Panc1 (cell line): ENCODE measurements at places on chromosomes 16 and 17.

GRCh38 chr16:47475786-47476185 lies 14.7 kb downstream of the PHKB start:
- no peak for DNase-seq

DNA sequence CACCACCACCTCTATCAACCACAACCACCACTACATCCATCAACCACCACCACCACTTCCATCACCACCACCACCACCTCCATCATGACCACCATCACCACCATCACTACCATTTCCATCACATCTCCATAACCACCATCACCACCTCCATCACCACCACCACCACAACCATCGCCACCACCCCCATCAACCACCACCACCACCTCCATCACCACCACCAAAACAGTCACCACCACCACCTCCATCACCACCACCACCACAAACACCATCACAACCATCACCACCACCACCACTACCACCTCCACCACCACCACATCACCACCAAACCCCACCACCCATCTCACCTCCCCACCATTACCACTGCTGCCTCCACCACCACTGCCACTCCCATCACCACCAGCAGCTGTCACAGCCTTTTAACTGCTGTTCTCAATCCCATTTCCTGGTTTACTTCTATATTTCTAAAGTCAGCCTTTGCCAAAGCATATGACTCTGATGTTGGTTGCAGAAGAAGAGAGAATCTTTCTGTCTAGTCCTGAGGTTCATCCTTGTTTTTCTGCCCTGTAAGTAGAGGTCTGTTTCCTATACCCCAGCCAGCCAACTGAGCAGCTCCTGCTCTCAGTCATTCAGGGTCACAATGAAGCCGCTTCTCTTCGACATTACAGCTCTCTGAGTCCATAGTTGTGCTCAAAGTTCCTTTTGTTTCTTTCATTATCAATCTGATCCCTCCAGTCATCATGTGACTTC lies 14.0 kb downstream of the MARCHF10 start:
- no peak for DNase-seq

DNA sequence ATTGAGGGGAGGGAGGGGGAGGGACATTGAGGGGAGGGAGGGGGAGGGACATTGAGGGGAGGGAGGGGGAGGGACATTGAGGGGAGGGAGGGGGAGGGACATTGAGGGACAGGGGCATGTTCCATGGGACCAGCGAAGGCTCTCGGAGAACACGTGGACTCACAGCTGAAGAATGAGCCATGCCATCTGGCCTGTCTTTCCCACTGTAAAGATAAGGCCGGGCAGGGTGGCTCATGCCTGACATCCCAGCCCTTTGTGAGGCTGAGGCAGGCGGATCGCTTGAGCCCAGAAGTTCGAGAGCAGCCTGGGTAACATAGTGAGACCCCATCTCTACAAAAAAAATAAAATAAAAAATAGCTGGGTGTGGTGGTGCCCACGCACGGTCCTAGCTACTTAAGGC lies 32.5 kb downstream of the RPH3AL start:
- DNase-seq, result no peak

DNA sequence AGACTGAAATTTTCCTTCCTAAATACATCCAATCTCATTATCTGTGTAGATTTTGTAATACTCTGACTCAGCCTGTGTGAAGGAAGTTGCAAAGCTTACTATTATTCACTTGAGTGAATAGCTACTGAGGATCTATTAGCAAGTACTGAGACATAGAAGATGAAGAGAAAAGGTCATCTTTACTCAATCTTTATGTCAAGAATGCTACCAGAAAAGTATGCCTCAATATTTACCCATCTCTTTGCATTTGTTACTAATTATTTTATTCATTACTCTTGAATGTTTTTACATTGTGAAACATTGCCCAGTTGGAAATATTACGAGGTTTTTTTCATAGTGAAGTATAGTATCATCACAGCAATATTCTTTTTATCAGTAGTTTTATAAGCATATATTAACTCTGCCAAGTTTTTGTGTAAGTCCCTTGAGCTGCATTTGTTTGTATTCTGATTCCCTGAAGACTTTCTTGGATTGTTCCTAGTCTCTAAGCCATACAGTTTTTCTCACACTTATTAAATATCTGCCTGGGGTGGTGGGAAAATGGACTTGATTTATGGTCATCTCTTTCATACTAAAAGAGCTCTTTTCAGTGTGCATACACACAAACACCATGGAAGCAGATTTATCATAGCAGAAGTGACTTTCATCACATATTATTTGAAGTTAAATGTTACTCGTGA lies 110.4 kb downstream of the MRTFB start:
- no peak for DNase-seq

DNA sequence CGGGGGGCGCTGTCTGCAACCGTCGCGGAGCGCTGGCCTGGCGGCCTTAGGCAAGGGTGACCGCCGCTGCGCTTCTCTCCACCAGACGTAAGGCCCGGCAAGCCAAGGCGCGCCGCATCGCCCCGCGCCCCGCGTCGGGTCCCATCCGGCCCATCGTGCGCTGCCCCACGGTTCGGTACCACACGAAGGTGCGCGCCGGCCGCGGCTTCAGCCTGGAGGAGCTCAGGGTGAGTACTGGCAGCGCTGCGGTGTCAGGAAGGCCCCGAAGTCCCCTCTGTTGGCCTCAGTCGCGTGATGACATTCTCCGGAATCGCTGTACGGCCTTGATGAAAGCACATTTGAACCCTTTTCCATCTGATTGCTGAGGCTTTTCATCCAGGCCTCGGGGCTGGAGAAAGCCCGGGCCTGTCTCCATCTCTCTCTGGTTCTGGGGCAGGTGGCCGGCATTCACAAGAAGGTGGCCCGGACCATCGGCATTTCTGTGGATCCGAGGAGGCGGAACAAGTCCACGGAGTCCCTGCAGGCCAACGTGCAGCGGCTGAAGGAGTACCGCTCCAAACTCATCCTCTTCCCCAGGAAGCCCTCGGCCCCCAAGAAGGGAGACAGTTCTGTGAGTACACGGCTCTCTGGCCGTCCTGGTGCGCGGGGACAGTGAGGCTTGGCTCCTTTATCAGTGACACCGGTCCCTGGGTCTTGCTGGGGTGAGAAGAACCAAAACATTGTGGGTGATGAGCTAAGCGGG lies 831 bp downstream of the RPL13 start:
- DNase-seq, result no peak

- no peak for DNase-seq
Observed at GRCh38 chr17:75681289-75681688, 14.2 kb downstream of the SAP30BP start.

DNA sequence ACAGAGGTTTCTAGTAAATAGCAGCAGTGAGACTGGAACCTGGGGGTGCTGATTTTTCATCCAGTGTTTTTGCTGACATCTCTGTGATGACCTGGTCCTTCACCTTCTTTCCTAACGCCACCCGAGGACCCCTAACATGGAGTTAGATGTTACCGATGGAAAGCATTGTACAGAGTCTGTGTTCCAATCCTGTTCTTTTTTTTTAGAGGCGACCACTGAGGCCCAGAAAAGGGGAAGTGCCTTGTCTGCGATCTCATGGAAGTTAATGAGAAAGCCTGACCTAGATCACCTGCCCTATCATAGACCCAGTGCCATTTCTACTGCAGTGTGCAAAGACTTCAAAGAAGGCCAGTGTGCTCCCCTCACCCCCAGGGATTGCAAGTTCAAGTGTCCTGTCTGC lies 362.5 kb downstream of the CA10 start:
- DNase-seq, result no peak

DNA sequence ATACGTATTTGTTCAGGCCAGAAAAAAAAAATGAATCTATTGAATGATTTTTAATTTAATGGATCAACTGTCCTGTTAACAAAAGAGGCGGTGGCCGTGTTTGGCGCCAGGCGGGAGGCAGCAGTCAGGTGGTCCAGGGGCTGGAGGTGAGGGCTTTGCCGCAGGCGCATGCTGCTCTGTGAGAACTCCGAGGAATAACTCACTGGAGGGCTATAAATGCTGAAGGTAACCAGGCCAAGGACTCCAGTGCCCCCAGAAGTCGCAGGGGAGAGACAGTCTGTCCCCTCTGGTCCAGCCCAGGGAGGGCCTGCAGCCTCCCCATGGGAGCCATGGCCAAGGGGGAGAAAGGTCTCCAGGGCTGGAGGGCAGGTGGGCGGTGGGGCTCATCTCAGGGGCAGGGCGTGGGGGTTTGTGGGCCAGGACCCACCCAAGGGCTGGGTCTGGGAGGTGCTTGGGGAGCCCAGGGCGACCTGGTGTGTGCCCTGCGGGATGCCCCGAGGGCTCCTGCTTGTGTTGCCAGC lies 7.1 kb upstream of the BAHCC1 start:
- no peak for DNase-seq

DNA sequence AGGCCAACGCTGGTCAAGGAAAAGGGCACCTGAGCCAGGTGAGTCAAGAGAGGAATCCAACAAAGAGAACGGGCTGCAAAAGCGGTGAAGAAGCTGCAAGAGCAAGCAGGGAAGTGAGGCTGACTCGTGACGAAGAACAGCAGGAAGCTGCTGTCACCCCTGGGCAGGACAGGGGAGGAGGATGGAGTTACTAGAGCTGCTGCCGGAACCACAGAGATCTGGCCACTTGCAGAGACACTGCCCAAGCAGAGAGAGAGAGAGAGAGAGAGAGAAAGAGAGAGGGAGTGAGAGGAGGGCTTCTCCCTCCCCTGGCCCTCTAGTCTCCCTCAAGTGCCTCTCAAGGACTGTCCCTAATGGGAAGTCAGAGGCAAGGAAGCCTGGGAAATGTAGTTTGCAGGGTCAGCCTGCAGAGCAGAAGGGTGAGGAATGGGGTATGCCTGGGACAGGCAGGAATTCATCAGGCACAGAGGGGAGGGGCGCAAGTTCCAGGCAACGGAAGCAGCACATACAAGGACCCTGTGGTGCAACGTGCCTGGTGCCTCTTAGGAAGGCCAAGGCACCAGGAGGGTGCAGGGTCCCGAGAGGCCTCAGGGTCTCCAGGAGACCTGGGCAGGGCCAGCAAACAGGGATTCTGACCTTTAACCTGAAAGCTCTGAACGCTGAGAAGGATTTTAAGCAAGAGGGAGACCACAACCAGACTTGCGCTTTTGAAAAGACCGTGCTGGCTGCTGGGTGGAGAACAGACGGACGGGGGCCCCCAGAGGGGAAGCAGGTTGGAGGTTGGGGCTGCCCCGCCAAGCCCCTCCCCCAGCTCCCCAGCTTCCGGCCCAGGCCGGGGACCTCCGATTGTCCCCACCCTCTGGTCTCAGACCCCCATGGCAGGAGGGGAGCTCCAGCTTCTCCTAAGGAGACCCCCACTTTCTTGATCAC lies 45.8 kb upstream of the CIBAR2 start:
- no peak for DNase-seq

DNA sequence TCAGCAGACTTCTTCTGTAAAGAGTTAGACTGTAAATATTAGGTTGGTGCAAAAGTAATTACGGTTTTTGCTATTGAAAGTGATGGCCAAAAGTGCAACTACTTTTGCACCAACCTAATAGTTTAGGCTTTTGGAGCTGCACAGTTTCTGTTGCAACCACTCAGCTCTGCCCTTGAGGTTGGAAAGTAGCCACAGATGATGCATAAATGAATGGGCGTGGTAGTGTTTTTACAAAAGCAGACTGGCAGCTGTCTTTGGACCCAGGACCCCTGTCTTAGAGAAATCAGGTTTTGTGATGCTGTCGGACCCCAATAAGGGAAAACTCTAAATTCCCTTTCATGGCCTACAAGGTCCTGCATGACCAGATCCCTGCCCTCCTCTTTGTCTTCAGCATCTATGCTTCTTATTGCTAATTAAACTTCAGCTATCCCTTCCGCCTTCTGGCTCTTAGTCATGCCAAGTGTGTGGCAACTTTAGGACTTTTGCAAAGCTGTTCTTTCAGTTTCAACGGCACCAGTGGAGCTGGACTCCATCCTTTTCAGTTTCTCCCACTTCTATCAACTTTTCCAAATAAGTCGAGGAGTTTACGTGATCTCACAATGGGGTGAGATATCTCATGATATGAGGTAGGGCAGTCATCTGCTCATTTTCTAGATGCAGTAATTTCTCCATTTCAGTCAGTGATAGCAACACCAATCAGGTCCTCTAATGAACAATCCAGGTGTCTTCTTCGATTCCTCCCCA lies 232.3 kb downstream of the XYLT1 start:
- no peak for DNase-seq

GRCh38 chr16:64964126-64964540 lies 157.7 kb downstream of the CDH11 start:
- DNase-seq, result no peak

- DNase-seq, result no peak
Observed at GRCh38 chr16:4407543-4408322, 8.7 kb downstream of the CORO7 start.

GRCh38 chr16:12667909-12668308 lies 135.8 kb downstream of the CPPED1 start:
- DNase-seq, result no peak

GRCh38 chr16:49094471-49094870 lies 187.2 kb downstream of the CBLN1 start:
- no peak for DNase-seq

- DNase-seq, result no peak
Observed at GRCh38 chr17:28342313-28342712, 6.8 kb downstream of the TNFAIP1 start.

DNA sequence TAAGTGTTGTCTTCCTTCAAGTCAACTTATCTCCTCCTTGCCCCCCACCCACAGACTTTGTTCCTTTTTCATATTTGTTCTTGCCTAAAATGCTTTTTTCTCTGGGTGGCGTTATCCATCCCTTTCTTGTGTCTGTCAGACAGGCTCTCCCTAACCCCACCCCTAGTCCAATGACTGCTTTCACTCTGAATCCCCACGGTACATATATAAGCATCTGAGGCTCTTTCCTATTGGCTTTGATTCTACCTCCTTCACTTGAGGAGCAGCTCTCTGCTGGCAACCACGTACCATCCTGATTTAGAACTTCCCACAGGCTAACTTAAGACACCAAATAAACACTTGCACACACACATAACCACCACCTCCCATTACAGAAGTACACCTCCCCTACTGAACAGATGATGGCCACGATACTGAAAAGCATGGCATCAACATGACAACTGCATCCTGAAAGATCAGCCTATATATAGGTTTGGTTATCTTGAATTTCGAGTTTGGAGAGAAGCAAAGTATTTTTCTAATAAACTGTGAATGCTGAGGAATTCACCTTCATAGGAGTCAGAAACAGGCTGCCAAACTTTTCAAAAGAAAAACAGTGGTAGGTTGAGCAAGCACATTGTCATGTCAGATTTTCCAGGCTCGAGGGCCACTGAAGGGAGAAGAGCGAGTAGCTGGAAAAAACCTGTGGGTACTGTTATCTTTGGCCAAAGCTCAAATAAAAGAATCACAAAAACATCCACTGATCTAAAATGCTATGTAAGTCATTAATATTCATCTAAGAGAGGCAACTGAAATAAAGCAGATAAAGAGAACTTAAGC lies 24.3 kb downstream of the STAT3 start:
- DNase-seq, result no peak
